ENCODE measurements at places on chromosomes 5 and 9. TPM values are rescaled to one million over a fixed set of nuclear protein-coding genes. Genes with fewer than 3 reads are reported as not detected.

Gene GABRA6
- total RNA-seq, result not detected

Gene SMU1
- total RNA-seq, result 35.8 TPM

Gene EFNA5
- total RNA-seq, result 2.5 TPM

Gene DBH
- not detected for total RNA-seq

Gene PAXX
- total RNA-seq, result 23.6 TPM

Gene GAS1
- 3.8 TPM for total RNA-seq

Gene ZCCHC9
- total RNA-seq, result 35.8 TPM

Gene PLAC8L1
- total RNA-seq, result not detected
